ENCODE measurements at places on chromosomes 4 and X. TPM values are rescaled to one million over a fixed set of nuclear protein-coding genes. Genes with fewer than 3 reads are reported as not detected.

Gene TRAM1L1
- total RNA-seq: 0.51 TPM

Gene GABRG1
- total RNA-seq: not detected

Gene GPC4
- total RNA-seq: 0.13 TPM

Gene OPN1MW3
- not detected for total RNA-seq

Gene AFAP1
- total RNA-seq: 19.3 TPM

Gene SPANXD
- total RNA-seq: not detected

Gene ARAP2
- 0.13 TPM for total RNA-seq

Gene TCEAL5
- total RNA-seq: not detected

Gene INTU
- 1.0 TPM for total RNA-seq

Gene GAGE13
- total RNA-seq: not detected

Gene FAM156B
- total RNA-seq: 3.6 TPM

Data from dermis microvascular lymphatic vessel endothelial cell (primary cell).